ENCODE measurements at places on chromosomes 6 and 20.

- DNase-seq, result no peak
These were observed 95.0 kb downstream of the DLGAP4 start for GRCh38 chr20:36400909-36401735.

- DNase-seq, result peak; percentile 52
These were observed 4.3 kb upstream of the SERINC3 start for GRCh38 chr20:44526129-44526528.

GRCh38 chr6:12582421-12583110, 134.0 kb upstream of the PHACTR1 start:
- DNase-seq, result no peak

- peak; percentile 19 for DNase-seq
These were observed 1164.5 kb upstream of the CITED2 start for GRCh38 chr6:140538926-140539325.

- DNase-seq, result no peak
These were observed 15.4 kb downstream of the SIRT5 start for GRCh38 chr6:13589801-13590200.

- no peak for DNase-seq
These were observed 52.8 kb downstream of the B4GALT5 start for GRCh38 chr20:49660912-49661311.

GRCh38 chr6:132763269-132763668, 5.6 kb upstream of the VNN2 start:
- no peak for DNase-seq

- DNase-seq, result no peak
These were observed 66.8 kb downstream of the TBC1D7 start for GRCh38 chr6:13261464-13261994.

GRCh38 chr6:96227135-96227534, 211.4 kb downstream of the FUT9 start:
- DNase-seq, result no peak

- peak; percentile 65 for DNase-seq
These were observed 179.8 kb downstream of the DTNBP1 start for GRCh38 chr6:15483060-15483459.

GRCh38 chr6:28606424-28607391, 81.0 kb downstream of the GPX5 start:
- peak; percentile 72 for DNase-seq

- DNase-seq, result no peak
These were observed 143.5 kb upstream of the SUPT3H start for GRCh38 chr6:45521226-45521625.

GRCh38 chr6:166958926-166959861, 2.8 kb upstream of the RNASET2 start:
- DNase-seq, result no peak

DNA sequence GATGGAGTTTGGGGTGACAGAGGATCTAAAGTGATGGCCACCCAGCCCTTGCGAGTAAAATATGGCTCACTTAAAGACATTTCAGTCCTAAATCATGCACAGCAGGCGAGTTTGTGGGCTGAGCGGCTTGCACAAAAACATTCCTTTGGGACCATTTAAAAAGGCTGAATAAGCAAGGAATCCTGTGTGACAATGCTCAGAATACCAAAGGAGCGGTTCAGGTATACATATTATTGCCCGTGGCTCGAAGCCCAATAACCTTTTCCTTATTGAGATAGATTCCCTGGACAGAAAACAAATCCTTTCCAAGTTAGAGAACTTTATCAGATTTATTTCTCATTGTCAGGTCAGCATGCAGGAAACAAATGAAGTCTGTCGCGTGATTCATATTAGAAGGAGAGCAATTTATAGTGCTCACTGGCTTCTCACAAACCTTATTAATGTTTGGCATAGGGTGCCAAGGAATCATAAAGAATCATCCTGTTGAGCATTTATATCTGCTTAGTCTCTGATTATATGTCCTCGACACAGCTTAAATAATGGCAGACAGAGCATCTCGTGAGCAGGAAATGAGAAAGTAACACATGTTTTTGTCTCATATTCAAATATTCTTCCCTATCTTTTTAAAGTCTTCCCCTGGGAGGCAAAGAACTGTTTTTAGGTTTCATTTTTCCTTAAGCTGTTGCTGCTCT, 121.3 kb downstream of the TRMT11 start:
- no peak for DNase-seq

DNA sequence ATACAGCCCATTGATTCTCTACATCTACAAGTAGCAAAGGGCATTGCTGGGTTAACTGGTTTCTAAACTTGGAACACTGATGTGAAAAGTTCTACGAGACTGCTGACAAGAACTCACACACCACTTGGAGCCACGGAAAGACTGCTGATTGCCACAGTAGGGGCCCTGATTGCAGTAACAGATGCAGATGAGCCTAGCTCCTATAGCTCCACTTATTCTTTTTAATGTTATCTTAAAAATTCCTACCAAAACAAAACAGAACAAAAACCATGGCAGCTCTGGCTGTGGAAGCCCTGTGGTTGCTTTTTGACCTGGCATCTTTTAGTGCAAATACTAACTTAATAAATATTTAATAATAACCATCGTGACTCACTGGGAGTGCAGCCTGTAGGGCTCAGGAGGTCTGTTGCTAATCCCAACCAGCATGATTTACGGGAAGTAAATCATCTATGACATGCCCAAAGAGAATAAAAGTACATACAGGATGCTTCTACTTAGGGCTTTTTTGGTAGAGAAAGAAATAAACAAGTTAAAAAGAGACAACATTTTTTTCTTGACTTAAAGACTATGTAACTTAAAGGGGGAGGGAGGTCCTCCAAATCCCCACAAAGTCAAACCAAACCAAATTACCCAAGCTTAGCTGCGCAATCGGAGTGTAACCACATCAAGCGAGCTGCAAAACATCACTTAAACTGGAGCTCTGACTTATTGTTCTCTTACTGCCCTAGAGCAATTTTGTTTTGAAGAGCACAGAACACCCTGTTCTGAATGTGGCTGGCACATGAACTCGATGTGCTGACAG, 87.2 kb downstream of the FKBP5 start:
- peak; percentile 93 for DNase-seq

DNA sequence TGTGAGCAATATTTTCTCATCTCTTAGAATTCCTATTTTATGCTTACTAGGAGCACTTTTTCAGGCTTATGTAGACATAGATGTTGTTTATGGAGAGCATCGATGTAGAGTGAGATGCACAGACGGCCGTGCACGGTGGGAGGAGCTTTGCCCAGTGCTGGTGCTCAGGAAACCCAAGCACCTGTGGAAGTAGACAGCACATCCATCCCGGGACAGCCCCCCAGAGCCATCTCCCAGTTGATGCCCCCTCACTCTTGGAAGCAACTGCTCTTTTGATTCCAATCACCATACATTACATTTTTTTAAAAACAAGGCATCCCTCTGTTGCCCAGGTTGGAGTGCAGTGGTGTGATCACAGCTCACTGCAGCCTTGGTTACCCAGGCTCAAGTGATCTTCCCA, 143.7 kb downstream of the SMOC2 start:
- no peak for DNase-seq

DNA sequence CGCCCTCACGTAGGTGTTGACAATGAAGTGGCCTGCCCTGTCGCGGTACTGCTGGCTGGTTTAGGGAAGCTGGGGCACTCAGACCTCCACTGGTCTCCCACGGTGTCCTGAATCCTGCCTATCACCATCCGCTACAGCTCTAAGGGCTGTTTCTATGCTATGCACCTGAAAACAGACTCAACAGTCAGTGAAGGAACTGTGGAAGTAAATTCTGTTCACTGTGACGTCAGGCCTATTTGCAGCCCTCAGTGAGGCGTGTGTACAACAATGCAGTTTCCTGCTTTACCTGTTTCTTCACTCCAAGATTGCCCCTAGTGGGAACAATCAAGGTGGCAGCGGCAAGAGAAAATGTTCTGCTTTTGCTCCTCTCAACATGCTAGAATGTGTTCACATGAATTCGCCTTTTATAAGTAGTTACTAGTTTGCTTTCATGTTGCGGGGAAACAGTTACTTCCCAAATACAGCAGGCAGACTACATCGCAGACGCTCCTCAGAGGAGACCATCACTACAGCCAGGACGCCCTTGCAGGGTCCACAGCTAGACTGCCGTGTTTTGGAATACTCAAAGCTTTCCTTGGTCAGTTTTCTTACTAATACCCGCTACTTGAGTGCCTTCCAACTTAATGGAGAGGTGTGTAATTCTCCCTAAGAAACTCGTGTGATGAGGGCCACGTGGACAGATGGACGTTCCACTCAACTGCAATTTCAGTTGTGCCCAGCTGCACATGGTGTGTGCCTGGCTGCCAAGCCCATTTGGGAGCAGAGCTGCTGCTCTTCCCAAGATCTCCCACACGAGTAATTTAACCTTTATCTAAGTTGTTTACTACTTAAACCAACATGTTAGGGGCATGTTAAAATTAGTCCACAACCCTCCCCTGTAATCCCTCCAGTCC, 25.4 kb downstream of the DIDO1 start:
- DNase-seq, result no peak

DNA sequence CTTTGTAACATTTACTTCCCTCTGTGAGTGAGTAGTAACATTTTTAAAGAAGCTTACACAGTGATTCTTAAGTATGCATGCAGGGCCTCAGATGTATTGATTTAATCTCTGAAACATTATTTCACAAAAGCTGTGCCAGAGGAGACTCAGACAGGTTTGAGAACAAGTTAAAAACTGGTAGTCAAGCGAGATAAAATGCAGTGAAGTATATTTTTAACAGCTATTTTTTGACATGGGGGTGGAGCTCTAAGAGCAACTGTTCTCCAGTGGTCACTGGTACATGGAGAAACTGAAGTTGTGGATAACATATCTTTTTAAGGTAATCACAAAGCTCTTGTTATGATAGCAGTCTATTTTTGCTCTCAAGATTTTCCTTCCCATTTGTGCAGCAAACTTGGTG, 20.4 kb downstream of the DSTN start:
- no peak for DNase-seq

DNA sequence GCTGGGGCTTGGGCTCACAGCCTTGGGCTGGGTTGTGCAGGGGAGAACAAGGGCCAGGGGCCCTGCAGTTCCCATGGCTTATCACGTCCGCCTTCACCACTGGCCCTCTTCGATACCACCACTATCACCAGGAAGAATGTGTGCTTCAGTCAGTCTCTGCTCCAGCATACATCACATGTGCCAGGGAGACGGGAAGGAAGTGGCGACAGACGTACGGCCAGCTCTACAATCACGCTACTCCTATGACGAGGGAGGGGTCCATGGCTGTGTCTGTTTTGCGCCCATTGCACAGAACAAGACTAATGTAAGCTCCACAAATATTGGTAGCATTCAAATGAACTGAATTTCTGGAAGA, 72.1 kb downstream of the TRAM2 start:
- DNase-seq, result no peak

DNA sequence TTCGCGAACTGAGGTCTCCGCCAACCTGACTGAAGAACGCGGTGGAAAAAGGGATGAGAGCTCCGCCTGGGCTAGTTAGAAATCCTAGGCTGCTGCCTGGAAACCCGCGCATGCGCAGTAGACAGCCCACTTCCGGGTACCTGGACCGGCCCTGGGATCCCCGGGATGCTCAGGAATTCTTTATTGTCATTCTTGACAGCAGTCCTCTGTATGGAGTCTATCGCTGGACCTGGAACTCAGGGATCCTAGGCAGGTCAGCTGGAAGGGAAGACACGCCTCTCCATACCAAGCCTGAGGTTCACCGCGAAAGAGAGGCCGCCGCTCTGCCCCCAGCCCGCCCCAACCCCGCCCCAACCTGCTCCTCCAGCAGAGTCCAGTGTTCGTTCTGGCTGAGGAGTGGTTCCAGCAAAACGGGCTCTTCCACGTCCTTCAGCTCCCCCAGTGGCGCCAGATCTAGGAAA, 1379.2 kb upstream of the DEFB115 start:
- no peak for DNase-seq

DNA sequence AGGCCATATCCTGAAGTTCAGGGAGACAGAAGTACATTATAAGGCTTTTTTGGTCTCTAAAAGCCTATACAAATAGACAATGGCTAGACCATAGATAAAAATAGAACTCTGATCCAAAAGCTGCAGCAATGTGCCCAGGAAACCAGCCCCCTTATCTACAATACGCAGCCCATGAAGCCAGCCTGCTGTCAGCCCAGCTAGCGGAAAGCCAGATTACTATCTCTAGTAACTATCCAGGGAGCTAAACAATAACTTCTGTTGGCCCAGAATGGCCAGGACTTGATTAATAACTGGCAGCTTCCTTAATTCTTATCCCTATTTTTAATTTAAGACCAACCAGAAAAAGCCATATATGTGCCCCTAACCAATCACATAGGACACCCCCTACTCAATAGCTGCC, 160.4 kb upstream of the SMLR1 start:
- DNase-seq, result no peak

DNA sequence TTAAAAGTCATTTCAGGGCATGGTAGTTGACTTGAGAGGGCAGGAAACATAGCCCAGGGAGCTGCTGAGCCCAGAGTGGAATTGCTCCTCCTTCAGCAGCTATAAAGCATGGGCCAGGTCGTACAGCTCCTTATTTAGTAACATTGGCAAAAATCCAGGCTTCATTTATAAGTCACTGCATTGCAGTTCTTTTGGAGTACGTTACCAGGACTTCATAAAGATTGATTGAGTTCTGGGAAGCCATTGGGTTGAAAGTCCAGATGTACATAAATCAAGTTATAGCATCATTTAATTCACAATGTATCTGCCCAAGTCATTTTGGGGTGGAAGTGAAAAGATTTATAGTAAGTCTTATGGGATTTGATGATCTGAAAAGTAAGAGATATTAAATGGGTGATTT, 53.0 kb upstream of the ANKEF1 start:
- DNase-seq, result no peak

Measured in IMR-90 (cell line).